Stimulated activated CD8-positive, alpha-beta memory T cell treated with anti-CD3 and anti-CD28 coated beads, Interleukin-12 subunit alpha, Interleukin-12 subunit beta, amount 100 ng/mL, for 4 hours (primary cell): ENCODE measurements at places on chromosomes 1 and 21.

- DNase-seq = no peak
These were observed 653 bp downstream of the CASP9 start for GRCh38 chr1:15523104-15524020.

DNA sequence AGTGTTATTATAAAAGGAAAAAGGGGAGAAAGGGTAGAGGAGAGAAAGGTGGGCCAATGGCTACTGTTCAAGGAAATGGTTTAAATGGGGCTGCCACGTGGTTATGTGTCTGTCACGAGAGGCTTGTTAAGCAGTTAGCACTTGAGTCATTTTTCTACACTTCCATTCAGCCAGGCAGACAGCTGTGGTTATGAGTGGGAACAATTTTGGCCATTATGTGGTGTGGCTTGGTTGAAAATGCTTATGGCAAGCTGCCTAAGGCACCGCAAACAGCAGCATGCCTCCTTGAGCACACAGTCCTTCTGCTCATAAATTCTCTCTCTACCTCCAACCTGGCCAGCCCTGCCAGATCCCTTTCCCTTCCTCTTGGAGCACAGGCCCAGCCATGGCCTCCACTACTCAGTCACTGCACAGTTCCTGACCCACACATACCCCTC, 3.2 kb upstream of the SRM start:
- DNase-seq = no peak

DNA sequence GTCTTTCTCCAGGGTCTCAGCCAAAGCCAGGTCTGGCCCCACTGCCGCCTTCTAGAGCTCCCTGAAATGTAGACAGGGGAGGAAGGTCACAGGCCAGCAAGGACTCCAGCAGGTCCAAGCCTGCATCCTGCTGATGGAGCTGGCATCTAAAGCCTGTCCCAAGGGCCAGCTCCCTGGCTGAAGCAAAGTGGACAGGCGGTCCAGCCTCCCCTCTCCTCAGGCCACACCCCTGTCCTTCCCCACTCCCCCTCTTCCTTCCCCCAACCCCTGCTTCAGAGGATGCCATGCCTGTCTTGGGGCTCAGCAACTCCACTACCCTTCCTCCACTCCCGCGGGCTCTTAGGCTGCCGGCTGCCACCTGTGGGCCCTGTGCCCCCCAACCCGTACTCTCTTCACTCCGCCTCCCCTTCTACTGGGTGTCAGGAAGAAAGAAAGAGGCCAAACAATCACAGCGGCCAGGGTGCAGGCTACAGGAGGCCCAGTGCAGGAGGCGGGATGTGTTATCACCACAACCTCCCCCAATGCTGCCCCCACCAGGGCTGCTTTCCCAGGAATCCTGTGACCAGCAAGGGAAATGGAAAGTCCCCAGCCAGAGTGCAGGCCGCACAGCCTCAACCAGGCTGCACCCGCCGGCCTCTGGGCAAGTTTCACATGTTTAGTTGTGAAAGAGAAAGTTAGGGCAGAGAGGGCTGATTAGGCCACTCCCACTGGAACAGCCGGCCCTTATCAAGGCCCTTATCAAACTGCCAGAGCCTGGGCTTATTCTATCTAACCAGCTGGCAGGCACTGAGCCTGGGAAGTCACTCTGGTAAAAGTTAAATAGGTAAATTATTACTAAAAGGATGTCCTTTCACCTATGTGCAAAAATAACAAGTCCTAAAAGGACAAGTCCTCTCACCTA, 34.1 kb downstream of the ACOT7 start:
- peak; percentile 28 for DNase-seq

DNA sequence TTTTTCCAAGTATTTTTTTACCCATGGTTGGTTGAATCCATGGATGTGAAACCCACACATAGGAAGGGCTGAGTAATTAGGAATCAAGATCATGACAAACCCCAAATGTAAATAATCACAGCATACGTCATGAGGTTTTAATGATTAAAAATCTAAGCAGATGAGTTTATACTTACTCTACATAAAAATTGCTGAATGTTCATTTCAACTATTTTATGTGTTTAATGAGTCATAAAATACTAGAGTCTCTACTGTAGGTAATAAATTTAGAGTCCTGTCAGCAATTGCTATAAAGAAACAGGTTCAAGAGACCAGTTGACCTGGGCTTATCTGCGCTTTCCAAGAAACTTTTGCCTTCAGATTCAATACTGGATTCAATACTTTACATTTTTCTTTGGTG, 18.2 kb downstream of the CTH start:
- no peak for DNase-seq

DNA sequence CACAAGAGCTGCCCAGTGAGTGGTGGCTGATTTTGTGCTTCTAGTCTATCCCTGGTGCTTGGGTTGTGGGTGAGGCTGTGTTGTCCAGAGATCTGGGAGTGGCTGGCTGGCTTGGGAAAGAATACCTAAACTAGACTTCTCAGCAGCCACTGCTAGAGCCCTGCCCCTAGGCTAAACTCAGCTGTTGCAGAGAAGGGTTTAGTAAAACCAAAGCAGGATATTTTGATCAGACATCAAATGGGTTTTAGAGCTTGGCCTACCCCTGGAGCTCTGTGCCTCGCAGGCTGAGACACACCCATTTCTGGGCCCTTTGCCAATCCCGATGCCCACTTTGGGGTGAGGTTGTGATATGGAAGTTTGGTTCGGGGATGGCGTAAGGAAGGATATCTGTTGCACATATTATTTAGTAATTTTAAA, 88.5 kb downstream of the UCK2 start:
- no peak for DNase-seq

DNA sequence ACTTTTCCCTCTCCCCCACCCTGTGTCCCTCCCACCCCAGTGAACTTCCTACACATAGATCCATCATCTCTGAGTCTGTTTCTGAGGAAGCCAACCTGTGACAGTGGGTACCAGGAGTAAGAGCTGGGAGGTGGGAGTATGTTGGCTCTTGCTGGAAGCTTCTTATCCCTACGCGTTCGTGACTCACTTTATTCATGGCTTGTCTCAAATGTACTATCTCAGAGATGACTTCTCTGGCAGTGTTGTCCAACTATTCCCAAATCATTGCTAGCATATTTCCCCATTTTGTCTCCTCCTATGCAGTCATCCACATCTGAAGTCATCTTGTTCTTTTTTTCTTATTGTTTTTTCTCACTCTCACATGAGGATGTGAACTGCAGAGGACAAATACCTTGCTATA, 88.0 kb downstream of the HIVEP3 start:
- DNase-seq = no peak

DNA sequence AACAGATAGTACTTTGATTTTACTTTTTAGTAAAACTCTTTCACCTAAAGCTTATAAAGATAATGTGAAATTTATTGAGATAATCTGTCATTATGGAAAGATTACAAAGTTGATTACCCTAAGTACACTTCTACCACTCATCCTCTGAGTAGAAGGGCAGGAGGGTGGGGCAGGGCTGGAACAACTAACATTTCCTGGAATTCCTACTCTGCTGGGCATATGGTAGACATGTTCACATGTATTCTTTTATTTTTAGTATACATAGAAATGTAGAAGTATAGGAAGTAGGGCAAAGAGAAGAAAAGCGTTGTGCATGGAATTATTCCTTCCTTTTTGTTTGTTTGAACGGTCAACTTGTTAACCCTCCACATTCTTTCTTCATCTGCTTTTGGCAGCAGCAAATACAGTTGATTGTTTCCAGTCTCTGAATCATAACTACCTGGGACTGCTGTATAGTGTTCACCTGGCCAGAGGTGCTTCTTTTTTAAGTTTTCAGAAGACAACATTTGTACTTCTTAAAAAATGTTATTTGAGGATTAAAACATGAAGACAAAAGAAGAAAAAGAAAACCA, 85.1 kb downstream of the POU2F1 start:
- DNase-seq = no peak
